ENCODE measurements at places on chromosomes 6 and 20.

- no peak for DNase-seq
Observed at GRCh38 chr6:63923139-63923739, 287.6 kb downstream of the PHF3 start.

DNA sequence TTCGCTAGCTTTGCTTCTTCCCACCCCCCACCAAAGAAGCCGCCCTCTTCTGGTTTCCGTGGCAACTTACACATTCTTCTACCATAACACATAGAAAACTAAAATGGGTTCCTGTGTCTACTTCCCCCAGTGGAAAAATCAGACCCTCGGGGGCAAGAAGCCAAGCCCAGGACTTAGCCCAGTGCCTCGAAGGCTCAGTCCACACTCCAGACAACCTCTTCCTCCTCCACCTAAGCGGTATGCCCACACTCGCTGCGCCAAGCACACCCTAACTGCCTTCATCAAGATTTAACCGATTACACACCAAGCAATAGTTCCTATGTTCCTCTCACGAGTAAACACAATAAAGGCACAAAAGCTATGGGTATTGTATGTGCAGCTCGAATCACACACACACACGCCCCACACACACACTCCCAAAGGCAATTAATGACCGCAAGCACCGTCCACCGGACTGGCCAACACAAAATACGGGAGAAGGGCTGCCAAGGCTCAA is 537 bp downstream of the PPIL4 start:
- peak; percentile 23 for DNase-seq

DNA sequence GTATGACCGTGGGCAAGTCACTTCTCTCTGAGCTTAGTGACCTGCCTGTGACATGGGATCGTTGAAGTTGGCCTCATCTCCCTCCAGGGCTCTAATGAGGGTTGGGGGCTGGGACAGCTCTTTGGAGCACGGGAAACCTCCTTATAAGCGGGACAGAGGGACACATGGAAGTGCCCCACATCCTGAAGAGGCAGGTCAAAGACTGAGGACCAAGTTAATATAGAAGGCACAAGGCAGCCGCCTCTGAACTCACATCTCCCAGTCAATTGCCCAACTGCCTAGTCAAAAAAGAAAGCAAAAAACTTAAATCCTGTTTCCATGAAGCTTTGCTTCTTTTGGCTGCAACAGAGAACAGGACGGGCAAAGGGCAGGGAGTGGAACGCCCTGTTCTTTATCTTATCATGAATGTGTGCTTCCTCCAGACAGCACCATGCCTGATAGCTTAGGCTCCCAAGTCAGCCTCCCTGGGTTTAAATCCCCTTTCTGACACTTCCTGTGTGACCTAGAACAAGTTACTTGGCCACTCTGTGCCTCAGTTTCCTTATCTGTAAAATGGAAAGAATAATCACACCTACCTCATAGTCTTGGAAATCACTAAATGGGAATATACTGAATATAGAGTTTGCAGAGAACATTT is 27.1 kb downstream of the LBP start:
- no peak for DNase-seq

- no peak for DNase-seq
Observed at GRCh38 chr6:135503703-135504475, 6.3 kb upstream of the AHI1 start.

GRCh38 chr6:117188627-117189201 is 76.6 kb upstream of the VGLL2 start:
- no peak for DNase-seq

- DNase-seq, result no peak
Observed at GRCh38 chr6:137780447-137781034, 86.5 kb upstream of the TNFAIP3 start.

DNA sequence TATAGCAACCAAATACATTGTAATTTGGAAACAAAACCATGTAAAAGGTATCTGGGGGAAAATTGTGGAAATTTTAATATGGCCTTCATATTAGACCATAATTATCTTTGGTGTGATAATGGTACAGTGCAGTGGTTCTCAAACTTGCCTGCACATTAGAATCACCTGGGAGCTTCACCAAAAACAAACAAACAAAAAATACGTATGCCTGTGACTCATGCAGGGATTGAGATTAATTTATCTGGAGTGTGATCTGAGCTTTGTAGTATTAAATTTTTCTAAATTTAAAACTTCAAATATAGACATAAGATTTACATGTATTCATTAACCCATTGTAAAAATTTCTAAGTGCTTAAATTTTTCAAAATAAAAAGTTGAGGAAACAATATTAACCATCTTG is 31.5 kb downstream of the ARHGAP18 start:
- DNase-seq, result no peak

DNA sequence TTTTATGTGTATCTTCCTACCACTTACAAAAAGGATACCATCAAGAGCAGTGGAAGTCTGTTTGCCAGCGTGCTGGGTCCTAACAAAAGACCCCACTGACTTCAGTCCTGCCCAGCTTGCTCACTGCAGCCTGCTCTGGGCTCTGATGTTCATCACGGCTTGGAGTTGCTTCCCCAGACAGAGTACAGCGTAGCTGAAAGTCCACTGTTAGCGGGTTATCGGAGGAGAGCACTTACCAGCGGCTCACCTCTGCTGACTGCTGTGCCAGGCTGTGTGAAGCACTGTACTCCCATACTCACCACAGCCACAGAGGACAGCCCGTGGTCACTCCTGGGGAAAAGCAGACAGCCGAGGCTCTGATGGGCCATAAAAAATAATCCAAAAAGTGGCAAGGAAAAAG is 40.2 kb downstream of the CTCFL start:
- no peak for DNase-seq

DNA sequence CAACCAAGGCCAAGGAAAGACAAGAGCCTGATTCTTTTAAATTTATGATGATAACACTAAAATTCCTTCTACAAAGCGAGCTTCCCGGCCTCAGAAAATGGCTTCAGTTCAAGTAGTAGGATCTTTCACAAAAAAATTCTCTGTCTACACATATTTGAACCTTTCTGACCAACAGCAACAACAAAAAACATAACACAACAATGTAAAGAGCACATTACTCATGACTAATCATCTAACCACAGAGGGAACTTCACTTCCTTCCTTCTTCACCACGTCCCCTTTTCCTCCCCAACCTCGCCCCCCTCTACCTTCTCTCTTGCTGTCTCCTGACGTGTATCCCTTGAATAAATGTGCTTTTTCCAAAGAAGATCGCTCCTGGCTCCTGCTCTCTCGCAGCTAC is 228.2 kb downstream of the MYLK4 start:
- no peak for DNase-seq

DNA sequence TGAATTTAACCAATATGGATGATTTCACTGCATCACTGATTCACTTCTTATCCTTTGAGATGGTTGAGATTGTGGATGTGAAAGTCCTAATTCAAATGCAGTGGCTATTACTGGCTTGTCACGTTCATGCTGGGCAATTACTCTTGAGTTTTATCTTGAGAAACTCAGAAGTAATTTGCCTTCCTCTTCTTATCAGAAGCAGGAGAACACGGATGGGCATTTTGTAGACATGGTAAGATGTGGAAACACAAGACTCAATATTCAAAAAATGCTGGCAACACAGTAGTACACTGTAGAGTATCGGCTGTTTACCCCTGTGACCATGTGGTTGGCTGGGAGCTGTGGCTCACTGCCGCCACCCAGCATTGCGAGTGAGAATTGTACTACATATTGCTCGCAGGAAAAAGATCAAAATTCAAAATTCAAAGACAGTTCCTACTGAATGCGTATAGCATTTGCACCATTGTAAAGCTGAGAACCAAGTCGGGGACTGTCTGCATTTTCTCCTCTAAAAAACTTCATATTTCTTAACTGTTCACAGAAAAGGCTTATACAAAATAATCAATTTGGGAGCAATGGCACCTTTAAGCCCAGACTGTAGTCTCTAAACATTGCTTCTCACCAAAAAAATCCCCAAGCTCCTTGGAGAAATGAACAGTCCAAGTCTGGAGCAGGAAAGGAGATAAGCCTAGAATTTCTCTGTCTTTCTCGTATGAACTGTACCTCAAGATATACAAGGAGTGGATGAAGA is 61.9 kb upstream of the ELOVL5 start:
- DNase-seq, result peak; percentile 4

GRCh38 chr6:82511546-82511945 is 147.9 kb downstream of the TPBG start:
- no peak for DNase-seq

GRCh38 chr6:137693711-137694110 is 173.3 kb upstream of the TNFAIP3 start:
- no peak for DNase-seq

DNA sequence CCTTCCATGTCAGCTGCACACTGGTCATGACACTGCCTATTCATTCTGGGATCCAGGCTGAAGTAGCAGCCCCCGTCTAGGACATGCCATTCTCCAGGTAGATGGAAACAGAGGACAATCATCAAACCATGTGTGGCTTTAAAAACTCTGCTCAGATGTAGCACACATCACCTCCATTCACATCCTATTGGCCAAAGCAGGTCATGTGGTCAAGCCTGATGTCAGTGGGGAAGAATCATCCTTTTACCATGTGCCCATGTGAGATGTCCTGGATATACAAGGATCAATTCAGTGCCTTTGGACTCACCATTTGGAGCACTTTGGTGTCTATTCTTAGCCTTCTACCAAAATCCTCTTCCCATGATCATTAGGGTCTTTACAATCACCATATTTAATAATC is 99.5 kb downstream of the CDC5L start:
- DNase-seq, result no peak

- no peak for DNase-seq
Observed at GRCh38 chr20:10551732-10552724, 116.9 kb downstream of the SLX4IP start.

GRCh38 chr6:160300076-160300695 is 41.6 kb upstream of the SLC22A2 start:
- no peak for DNase-seq

DNA sequence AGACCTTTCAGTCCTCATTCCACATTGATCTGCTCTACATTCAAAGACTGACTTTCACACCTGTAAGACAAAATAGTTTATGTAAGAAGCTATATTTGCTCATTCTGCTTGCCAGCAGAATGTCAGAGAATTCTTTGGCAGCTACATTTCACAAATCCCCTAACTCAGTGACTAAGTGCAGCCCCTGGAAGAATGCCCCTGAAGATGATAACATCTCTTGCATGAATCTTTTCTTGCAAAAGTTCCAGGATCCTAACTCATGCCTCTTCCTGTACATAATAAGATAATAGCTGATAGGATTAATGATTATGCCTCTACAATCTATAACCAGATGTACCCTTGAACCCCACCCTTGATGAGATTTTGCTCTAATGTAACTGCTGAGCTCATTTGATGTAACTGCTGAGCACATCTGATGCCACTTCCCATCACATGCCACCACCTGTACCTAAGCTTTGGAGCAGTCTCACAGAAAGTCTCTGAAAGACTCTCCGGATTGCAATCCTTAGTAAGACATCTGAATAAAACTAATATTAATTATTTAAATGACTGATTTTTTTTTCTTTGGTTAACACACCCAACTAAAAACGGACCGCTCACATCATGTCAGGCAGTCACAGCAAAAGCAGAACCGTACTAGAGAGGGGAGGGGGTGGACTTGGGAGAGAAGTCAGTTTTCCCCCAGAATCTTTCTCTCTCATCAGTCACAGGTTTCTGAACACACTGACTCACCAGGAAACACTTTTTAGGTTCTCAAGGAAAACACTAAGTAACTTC is 684 bp upstream of the DNAH8 start:
- no peak for DNase-seq

DNA sequence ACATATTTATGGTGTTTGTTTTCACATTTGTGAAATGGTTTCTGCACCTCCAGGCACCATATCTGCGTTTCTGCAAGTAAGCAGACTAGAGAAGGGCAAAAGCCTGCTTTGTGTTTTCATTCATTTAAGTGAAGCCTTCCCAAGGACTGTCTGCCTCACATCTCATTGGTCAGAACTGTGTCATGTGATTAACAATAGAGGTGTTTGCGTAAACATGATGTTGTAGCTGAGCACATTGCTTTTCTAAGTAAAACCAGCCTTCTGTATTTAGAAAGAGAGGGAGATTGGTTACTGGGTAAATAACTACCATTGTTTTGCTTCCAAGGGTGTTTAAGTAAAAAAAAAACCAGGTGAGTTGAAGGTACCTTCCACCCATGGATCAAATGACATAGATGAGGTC is 39.7 kb downstream of the SH3BGRL2 start:
- no peak for DNase-seq

GRCh38 chr6:132937466-132937906 is 123.1 kb downstream of the RPS12 start:
- no peak for DNase-seq

GRCh38 chr20:55693641-55694040 is 311.7 kb downstream of the CBLN4 start:
- no peak for DNase-seq

DNA sequence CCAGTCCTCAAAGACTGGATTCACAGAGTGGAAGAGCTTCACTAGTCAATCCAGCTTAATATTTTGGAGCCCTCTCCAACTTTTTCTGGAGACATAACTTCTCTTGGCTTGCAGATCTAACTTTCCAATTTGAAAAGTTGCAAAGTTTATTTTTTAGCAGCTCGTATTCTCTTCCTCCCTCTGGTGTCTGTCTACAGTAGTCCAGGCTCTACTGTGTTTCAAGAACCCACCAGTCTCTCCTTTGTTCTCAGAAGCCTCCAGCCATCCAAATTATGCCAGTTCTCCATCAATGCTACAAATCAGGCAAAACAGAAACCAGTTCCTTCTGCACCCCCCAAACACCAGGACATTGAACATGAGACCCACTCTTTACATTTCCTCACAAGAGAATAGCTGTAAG is 376.1 kb upstream of the OPRM1 start:
- DNase-seq, result no peak

DNA sequence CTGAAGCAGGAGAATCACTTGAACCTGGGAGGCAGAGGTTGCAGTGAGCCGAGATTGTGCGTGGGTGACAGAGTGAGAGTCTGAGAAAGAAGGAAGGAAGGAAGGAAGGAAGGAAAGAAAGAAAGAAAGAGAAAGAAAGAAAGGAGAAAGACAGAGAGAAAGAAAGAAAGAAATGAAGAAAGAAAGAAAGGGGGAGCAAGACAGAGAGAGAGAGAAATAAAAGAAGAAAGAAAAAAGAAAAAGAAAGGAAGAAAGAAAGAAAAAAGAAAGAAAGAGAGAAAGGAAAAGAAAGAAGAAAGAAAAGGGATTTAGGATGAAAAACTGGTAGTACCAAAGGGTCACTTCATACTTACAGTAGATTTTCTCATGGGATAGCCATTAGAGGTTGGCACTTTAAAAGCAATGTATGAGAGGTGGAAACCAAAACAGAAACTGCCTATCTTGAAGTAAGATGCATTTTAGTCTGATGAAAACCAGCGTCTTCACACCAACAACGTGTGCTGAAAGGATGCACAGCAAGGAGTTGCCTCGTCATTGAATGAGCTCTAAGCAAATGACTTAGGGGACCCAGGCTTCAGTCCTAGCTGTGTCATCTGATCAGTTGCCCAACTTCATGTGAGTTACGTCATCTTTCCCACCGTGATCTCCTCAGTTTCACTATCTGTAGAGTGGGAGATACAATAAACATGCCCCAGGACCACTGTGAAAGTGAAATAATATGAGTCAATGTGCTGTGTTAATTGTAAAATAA is 133.9 kb upstream of the NEDD9 start:
- DNase-seq, result peak; percentile 22

Measured in stimulated activated CD8-positive, alpha-beta memory T cell treated with anti-CD3 and anti-CD28 coated beads, Interleukin-2, amount 100 ng/mL, for 48 hours (primary cell).